ENCODE measurements at places on chromosomes 11 and 22.

- DNase-seq: no peak
Measured at GRCh38 chr11:1167751-1168231, 10.0 kb downstream of the MUC5AC start.

DNA sequence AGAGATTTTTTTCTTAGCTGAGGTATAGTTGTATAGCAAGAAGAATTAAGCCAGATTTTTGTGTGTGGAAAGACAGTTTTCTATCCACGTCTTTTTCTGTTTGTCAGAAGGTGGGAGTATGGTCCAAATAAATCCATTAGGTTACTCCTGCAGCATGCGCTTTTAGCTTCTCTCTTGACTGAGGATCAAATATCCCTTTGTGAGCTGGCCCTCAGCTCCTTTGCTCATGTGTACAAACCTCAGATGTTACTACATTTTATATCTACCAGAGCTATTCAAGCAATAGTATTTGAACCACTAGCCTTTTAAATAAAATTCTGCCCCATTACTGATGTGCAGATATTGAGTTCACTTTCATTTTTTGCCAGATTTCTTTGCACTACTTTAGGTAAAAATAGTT is 8.8 kb upstream of the SIDT2 start:
- DNase-seq: no peak

- no peak for DNase-seq
Measured at GRCh38 chr11:111350811-111351210, 28.3 kb downstream of the POU2AF1 start.

GRCh38 chr11:123190518-123190917 is 4.5 kb downstream of the CLMP start:
- no peak for DNase-seq

- no peak for DNase-seq
Measured at GRCh38 chr11:74460481-74461154, 6.7 kb downstream of the KCNE3 start.

DNA sequence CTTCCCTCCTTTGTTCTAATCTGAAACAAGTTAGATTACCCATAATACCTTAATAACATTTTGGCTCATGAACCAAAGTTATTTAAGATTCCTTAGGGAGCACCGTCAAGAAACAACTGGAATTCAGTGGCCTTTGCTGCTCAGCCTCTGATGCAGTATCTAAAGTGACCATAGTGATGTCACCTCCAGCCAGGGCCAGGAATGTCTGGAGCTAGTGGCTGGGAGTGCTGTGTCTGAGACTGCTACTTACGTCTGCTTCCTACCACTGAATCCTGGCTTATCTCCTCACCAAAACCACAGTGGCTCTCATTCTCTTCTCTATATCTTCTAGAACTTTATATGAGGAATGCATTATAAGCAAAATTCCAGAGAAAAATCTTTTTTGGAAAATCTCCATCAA is 658.0 kb downstream of the DLG2 start:
- DNase-seq: no peak

All from stimulated activated CD4-positive, alpha-beta T cell treated with anti-CD3 and anti-CD28 coated beads, Interleukin-4, amount 100 ng/mL, for 4 hours (primary cell).